HTR-8/SVneo (cell line): ENCODE measurements at places on chromosomes 13 and 19.

- no peak for DNase-seq
Measured at GRCh38 chr19:48196933-48197665, 26.6 kb downstream of the ZSWIM9 start.

GRCh38 chr13:19345916-19346422, 164.3 kb upstream of the TUBA3C start:
- DNase-seq: no peak

GRCh38 chr13:28658539-28658795, 463 bp upstream of the POMP start:
- DNase-seq: no peak

GRCh38 chr13:41200126-41200525, 5.8 kb upstream of the KBTBD7 start:
- no peak for DNase-seq

DNA sequence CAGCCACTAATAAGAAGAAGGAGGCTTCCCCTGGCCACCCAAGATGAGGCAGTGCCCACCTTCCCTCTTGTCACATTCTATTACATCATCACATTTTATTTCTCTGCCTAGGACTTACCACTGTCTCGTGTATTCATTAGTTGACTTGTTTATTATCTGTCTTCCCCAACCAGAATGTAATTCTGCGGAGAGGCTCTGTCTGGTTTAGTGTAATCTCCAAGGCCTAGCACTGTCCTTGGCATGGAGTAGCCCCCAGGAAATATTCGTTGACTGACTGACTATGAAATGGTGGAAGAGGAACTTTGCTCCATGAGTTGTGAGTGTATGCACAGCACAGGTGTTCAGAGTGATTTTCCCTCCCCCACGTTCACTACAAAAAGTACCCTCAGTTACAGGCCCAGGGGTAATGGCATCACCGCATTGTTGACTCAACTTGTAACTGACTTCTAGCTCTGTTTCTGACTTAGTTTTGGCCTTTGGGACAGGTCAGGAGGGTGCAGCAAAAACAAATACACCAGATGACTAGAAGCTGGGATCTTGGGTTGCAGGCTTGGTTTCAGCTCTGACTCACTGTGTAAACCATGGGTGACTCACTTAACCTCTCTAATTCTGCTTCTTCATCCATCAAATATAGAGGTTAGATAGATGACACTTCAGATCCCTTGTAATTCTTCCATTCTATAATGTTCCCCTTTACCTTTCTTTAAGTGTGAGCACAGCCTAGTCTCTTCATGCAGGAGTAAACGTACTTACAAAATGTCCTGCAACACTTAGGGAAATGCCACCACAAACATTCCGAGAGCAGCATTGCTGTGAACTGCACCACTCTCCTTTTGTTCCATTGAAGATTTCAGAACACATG, 229.7 kb downstream of the KCNRG start:
- DNase-seq: peak; percentile 43

DNA sequence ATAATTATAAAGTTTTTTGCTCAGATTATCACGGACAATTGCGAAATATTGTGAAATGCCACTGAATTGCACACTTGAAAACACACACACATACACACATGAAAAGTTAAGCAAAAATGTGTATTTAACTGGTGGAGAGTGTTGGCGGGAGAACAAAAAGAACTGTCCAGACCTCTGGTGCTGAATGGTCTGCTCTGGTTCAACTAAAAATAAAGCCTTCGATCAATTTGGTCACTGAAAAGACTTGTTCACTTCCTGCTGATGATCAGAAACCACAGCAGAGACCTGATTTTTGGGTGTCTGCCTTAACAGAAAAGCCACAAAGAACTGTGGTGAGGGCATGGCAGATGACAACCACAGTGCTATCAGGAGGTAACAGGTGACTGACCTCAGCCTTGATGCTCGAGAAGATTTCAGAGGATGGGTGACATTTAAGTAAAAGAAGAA, 4.0 kb upstream of the IGFL1 start:
- DNase-seq: no peak

- DNase-seq: no peak
Measured at GRCh38 chr19:49589502-49589905, 1.5 kb upstream of the PRR12 start.

- DNase-seq: no peak
Measured at GRCh38 chr19:29383696-29384095, 142.1 kb upstream of the VSTM2B start.

GRCh38 chr13:64480672-64481071, 2749.5 kb downstream of the PCDH9 start:
- no peak for DNase-seq

GRCh38 chr13:75830842-75831241, 194.7 kb downstream of the LMO7 start:
- DNase-seq: no peak

DNA sequence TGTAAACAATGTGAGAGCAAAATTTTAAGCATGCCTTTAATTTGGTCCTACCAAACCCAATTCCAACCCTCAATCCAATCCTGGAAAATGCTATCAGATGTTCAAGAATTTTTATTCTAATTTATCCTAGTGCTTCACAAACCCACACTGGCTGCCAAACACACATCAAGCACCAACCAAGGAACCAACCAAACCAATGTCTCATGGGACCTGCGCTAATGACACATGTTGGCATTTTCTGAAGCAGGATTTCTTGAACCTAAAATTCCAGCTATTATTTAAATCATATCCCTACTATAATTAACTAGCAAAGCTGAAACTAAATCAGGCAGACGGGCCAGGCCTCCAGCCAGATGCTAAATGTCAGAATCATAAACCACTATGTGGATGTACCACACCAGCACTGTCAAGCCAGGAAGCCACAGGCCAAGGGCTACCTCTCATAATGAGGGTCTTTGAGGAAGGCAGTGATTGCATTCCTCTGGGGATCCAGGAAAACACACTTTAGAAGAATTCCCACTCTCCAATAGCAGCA, 5.8 kb downstream of the LATS2 start:
- no peak for DNase-seq

DNA sequence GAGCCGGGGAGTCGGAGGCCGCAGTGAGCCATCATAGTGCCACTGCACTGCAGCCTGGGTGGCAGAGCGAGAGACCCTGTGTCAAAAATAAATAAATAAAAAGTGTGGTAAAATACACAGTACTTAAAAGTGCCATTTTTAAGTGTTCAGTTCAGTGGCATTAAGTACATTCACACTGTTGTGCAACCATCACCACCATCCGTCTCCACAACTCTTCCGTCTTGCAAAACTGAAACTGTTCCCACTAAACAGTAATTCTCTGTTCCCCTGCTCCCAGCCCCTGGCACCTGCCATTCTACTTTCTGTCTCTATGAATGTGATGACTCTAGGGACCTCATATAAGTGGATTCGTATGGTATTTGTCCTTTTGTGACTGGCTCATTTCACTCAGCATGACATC, 13.3 kb downstream of the SLC25A42 start:
- DNase-seq: no peak

DNA sequence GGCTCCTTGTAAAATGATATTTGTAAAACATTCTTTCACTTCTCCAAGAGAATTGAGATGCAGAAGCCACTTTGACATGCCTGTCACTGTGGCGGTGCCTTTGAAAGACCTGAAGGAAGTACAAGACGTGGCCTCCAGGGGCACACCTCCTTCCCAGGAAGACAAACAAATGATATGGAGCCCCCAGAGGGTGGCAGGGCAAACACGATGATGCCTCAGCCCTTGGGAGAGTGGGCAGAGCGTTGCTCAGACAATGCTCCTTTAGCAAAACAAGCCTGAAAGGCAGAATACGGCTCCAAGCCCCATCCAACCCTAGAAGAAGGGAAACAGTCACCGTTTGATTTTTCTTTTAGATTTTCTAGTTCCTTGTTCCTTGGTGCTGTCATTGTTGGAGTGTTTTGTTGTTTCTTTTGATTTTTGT, 9.2 kb upstream of the ATP12A start:
- peak; percentile 20 for DNase-seq

GRCh38 chr13:26010487-26011207, 41.2 kb downstream of the SHISA2 start:
- no peak for DNase-seq

DNA sequence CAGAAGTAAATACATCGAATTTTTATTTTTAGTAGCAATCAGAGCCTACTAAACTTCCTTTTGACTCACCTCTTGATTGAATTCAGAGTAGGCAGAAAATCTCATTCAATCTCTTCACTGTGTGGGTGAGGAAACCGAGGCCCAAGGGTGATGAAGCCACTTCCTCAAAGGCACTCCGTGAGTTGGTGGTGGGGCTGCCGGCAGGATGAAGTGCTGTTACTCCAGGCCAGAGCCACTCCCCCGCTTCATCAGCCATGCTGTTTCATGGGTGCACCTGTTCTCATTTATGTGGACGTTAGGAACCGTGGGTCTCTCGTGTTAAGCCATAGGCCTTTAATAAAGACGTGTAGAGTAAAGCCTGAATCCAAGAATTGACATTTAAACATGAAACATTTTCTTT, 13.2 kb downstream of the ING1 start:
- DNase-seq: no peak

DNA sequence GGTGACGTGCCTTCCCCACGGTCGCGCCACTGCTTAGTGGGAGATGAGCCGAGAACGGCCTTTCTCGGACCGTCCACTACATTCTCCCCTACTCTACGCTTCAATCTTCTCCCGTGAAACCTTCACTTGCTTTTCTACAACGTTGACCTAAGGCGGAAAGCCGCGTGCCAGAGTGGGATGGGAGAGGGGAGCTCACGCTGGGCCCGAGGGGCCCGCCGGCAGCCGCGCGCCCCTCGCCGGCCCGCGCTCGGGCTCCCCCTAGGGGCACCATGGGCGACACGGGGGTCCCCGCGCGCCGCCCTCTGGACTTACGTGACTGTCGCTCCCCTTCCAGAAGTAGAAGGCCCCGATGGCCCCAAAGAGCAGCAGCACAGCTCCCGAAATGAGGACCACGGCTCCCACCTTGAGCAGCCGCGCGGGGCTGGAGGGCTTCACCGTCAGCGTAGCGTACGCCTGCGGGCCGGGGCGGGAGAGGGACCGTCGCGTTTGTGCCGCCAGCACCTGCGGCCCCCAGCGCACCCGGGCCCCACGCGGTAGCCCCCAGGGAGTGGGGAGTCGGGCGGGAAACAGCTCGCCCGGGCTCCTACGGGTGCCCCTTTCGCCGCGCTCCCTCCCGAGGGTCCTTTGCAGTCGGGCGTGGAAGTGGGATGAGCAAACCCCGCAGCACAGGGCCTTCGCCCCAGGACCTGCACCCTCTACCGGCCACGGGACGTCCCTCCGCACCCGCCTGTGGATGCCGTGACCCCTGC, 727 bp downstream of the CNMD start:
- DNase-seq: no peak

DNA sequence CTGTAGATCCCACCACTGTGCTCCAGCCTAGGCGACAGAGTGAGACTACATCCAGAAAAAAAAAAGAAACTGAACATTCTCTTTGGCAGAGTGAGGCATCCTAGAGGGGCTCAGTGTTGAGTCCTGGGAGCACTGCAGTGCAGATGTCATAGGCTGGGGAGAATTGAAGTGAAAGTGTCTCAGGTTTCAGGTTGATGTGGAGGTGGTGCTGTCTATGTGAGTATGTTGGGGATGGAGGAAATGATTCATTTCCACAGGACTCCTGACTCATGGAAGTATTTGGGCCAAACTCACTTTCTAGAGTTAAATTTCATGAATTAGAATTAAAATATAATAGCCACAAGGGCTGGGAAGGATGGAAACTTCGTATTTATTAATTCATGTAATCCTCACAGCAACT, 134.4 kb upstream of the TSC22D1 start:
- DNase-seq: peak; percentile 66

DNA sequence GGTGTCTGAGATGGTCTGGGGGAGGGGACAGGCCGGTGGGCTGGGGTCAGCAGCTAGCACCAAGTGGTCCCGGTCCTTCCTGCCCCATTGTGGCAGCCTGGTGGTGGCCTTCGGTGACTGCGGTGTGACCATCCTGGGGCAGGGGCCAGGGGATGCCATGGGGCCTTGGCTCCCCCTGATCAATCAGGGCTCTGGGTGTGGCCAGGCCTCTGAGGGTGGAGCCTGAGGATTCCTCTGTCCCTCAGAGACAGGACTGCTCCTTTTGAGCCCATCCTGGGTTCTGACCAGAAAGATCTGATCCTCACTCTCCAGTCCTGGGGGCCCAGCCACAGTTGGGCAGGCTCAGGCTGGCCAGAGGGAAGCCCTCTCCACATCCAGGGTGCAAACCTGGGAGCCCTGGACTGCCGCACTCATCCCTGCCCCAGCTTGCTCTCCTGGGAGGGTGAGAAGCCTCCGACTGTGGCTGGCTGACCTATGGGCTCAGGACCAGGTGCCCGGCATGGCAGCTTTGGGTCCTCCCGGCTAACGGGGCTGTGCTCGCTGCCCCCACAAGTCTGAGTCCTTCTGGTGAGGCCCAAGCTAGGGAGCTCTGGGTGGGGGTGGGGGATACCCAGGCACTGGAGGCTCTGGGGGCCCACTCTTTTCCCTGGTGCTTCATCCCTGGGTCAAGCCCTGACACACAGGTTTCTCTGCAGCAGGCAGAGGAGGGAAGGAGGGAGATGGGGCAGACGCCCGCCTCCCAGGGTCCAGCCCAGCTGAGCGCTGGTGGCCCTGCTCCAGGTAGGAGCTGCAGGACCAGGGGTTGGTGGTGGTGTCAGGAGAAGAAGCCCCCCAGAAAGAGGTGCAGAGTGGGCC, 59.5 kb downstream of the IER2 start:
- DNase-seq: no peak

- no peak for DNase-seq
Measured at GRCh38 chr19:49340069-49340864, 5.1 kb downstream of the CD37 start.

DNA sequence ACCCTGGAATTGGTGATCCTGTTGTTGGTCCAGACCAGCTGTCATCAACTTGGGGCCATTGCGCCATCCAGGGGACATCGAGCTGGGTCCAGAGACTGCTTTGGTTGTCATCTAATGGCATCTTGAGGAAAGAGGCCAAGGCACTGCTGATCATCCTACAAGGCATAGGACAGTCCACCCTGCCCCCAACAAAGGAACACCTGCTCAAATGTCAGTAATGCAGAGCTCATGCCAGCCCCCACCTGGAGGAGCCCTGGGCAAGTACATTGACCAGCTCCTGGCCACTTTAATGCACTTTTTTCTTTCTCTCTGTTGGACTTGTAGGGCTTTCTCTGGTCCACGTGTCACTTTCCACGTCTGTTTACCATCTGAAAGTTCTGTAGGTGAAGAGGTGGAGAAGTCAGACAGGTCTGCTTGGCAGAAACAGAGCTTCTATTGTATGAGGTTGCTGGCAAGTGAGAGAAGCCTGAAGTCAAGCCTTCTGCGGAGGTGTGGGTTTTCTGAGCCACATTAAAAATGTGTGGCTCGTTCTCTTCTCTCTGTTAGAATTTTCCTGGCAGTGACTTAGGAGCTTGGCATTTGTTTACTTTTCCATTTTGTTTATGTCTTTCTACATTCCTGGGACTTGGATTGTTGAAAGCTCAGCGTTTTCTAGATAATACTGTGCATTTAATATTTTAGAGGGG, 124.0 kb upstream of the RNF113B start:
- DNase-seq: no peak

DNA sequence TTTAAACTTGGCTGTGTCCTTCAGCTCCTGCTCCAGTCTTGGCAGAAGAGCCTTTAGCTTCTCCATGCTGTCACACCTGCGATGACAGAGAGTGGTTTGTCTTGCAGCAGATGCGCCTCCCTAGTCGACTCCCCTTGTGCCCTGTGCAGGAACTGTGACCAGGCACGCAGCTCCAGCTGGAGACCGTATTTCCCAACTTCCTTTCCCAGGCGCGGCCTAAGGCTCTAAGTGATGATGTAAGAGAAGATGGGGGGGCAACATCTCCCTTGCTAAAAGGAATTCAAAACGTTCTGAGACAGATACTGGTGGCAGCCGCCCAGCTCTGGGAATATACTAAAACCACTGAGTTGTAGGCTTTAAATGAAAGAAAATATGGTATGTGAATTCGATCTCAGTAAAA, 16.3 kb downstream of the DCUN1D2 start:
- DNase-seq: no peak

GRCh38 chr19:46721269-46722003, 4.5 kb upstream of the PRKD2 start:
- no peak for DNase-seq
